Skeletal muscle cell (primary cell): ENCODE measurements at places on chromosomes 2 and 18.

DNA sequence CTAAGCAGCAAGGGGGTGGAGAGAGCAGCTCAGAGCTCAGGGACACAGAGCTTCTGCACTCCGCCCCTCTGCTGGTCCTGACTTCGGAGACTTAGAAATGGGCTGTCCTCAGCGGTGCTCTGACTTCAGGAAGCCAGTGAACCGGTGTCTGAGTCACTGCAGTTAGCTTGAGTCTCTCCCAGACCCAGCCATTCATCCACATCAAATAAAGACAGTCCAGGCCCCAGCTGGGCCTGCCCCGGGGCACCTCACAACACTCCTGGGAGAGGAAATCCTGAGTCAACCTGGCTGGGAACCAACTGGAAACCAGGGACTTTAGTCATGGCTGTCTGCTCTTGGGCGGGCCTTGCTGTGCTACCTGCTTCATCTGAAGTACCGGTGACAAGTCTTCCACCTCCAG lies 5.4 kb upstream of the ITGB6 start:
- DNase-seq = peak; percentile 81

DNA sequence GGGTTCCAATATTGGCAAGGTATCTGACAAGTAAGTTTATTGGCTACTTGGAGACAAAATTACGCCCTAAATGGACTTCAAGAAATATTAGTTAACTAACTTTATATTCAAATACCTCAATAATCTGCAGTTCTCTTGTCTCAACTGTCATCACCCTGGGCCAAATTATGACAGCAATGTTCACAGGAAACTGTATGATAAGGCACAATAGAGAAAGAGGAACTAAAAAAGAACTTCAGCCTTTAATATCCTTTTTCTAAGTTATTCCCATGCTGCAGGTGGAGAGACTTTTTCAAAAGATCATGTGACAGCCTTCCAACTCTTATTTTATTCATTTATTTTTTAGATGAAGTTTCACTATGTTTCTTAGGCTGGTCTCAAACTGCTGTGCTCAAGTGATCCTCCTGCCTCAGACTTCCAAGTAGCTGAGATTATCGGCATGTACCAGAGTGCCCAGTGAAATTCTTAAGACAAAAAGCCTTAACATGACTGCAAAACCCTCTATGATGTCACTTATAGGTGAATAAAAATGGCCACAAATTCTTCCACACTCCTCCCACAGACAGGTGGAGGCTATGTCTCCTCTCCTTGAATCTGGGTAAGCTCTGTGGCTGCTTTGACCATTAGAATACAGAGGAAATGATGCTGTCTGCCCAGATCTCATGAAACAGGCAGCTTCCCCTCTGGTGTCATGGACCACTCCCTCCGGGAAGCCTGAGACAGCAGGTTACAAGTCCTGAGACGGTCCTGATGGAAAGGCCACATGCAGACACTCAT lies 211.0 kb downstream of the TGIF1 start:
- DNase-seq = no peak

- DNase-seq = no peak
Measured at GRCh38 chr2:128454980-128455720, 136.5 kb upstream of the HS6ST1 start.

GRCh38 chr2:18722101-18722500 lies 132.7 kb upstream of the NT5C1B start:
- no peak for DNase-seq

- DNase-seq = peak; percentile 38
Measured at GRCh38 chr2:72669121-72669520, 156.7 kb downstream of the EXOC6B start.

DNA sequence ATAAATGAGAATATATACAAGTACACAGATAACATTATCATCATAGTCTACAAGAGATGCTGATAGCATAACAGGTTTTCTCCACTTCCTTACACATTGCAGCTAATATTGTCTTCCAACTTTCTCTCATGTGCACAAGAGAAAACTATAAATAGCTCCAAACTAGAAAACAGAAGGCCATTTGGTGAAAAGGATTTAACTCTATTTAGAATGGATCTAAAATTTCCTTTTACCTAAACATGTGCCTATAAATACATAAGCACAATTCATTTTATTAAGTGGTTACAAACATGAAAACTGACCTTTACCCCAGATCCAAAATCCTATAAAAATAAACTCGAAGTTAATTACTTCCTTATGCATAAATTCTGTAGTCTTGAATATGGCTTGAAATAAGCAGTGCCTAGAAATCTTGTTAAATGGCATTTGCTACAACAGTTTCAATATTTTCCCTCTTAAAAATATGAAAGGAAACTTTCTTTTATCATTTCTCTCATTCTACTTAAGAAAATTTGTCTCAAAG lies 41.6 kb downstream of the SLC25A12 start:
- no peak for DNase-seq

DNA sequence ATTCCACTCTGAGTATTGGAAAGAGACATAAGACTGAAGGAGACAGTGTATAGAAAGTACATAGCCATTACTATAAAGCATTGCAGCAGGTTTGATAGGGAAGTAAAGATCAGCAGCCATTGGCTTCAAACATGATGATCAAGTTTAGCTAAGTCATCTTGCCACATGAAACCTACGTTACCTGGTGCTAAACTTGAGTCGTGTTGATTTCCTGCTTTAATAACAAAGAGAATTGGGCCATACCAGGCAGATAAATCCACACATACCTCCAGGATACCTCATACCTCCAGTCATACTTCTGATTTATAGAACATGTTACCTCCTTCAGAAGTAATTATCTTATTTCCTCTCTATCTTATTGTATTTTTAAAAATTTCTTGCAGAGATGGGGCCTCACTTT lies 10.3 kb upstream of the KYNU start:
- DNase-seq = no peak

GRCh38 chr2:155730804-155731203 lies 601.7 kb downstream of the NR4A2 start:
- no peak for DNase-seq

- no peak for DNase-seq
Measured at GRCh38 chr2:37645836-37646235, 25.6 kb downstream of the CDC42EP3 start.

GRCh38 chr18:48125724-48126123 lies 195.3 kb upstream of the SMAD2 start:
- DNase-seq = no peak

GRCh38 chr18:48387300-48387699 lies 21.9 kb downstream of the ZBTB7C start:
- no peak for DNase-seq

GRCh38 chr2:239966853-239967552 lies 58.1 kb downstream of the NDUFA10 start:
- no peak for DNase-seq

DNA sequence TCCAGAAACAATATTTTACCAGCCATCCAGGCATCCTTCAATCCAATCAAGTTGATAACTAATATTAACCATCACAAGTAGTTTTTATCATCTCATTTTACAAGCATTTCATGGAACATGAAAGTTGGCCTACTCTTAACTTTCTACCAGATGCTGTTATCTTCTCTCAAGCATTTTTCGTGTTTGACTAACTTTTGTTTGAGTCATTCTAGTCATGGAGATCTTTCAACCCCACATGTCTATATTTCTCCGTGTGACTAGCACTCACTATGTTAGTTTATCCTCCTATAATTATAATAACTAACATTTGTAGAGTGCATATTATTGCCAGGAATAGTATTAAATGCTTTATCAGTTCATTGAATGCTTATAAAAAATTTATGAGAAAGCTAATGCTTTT lies 307.0 kb upstream of the CWC22 start:
- no peak for DNase-seq

DNA sequence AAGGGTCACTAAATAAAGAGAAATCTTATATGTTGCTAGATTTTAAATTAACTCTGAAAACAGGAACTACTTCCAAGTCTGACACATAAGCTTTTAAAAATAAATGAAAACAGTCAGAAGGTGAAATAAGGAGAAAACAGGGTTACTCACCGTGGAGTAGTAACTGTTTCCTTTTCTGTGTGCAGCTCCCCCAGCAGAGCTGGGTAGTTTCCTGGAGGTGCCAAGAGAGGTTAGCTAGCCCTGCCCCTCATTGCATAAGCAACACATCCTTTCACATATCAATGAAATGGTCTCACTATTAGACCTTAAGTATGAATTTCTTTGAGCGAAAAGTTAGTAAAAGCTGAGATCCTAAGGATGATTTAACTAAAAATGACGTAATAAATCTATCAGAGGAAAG lies 54.0 kb upstream of the GPR75 start:
- DNase-seq = peak; percentile 43

DNA sequence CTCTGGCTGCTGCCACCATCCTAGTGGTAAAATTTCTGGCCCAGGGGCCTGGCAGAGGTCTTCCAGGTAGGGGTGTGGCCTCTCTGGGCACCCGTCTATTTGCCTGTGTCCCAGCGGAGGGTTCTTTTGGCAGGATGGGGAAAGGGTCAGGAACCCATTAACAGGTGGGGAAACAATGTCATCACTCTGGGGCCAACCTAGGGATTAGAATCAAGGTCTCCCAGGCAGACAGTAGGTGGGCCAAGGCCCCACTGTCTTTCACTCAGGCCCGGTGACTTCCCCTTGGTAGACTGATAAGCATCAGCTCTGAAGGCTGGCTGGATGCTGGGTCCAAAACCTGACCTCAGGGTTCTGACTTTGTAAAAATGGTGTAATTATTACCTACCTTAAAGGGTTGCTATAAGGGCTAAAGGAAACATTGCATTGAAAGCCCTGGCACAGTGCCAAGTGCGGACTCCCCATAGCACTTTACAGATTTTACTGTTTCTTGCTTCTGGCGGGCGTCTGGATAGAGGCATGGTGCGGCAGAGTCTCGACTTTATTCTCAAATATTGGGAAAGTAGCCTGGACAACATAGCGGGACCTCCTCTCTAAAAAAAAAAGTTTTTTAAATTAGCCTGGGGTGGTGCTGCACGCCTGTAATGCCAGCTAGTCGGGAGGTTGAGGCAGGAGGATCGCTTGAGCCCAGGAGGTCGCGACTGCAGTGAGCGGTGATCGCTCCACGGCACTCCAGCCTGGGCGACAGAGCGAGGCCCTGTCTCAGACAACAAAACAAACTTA lies 2.2 kb downstream of the LBX2 start:
- no peak for DNase-seq

GRCh38 chr18:13246591-13246990 lies 28.0 kb downstream of the LDLRAD4 start:
- DNase-seq = no peak

DNA sequence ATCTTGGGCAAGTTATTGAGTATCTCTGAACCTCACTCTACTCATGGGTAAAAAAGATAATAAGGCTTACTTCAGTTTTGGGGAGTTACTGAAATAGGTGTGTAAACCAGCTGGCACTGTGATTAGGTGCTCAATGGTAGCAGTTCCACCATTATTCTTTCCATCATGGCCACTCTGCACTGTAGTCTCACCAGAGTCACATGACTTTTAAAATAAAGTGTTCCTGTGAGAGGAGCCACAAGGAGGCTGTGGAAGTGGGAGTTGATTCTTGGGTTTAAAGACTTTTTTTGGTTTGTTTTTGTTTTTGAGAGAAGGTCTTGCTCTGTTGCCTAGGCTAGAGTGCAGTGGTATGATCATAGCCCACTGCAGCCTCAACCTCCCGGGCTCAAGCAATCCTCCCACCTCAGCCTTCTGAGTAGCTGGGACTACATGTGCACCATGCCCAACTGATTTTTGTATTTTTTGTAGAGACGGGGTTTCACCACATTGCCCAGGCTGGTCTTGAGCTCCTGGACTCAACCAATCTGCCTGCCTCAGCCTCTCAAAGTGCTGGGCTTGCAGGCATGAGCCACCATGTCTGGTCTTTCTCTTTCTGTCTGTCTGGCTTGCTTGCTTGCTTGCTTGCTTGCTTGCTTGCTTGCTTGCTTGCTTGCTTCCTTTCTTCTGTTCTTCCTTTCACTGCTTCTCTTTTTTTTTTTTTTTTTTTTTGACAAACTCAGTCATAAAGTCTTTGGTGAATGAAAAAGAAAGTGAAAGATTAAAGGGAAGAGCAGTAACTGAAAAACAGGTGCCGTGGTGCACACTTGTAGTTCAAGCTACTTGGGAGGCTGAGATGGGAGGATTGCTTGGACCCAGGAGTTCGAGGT lies 21.2 kb upstream of the ACVR1 start:
- no peak for DNase-seq

DNA sequence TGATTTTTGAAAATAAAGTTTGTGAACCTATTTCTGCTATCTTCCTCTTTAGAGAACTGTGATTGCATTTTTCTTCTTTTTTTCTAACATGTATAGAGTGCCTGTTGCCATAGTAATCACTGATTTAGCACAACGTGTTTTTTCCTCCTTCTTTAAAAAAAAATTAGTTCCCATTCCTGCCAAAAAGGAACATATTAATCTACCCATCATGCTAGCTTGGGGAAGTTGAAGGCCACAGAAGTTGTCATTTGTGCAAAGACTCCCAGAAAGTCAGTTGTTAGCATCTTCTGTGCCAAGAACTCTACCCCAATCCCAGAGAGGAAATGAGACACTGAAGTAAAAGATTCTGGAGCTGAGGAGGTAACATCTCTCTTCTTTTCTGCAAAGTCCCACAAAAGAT lies 57.3 kb downstream of the SLC8A1 start:
- DNase-seq = no peak

DNA sequence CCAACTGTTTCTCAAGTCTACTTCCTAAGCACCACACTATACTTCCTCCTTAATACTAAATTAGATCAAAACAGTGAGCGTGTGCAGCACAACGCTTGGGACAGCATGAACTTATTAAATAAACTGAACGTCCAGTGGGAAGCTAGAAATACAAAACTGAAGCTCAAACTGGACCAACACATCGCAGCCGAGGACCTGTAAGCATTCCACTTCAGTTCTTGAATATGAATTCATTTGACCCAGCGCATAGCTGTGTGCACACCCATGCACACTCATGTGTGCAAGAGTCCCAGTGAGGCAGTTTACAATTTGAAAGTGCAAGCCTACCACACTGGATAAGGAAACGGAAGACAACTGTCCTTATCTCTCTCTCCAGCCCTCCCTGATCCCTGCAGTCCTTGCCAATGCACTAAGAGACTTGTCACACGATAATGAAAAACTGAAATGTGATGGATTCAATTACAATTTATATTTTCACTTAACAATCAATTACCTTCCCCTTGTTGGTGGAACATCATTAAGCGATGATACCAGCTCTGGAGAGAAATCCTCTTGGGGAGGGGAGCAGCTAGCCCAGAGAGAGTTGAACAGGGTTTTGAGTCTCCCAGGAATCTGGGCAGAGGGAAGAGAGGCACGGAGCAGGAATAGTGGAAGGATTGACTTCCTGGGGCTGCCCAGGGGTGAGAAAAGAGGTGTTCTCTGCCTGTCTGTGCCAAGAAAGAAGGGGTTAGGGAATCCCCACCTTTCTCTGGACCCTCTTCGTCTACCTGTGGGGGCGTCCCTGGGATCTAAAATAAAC lies 186.5 kb upstream of the KLHL29 start:
- no peak for DNase-seq

GRCh38 chr2:42457011-42457410 lies 36.8 kb downstream of the KCNG3 start:
- no peak for DNase-seq

DNA sequence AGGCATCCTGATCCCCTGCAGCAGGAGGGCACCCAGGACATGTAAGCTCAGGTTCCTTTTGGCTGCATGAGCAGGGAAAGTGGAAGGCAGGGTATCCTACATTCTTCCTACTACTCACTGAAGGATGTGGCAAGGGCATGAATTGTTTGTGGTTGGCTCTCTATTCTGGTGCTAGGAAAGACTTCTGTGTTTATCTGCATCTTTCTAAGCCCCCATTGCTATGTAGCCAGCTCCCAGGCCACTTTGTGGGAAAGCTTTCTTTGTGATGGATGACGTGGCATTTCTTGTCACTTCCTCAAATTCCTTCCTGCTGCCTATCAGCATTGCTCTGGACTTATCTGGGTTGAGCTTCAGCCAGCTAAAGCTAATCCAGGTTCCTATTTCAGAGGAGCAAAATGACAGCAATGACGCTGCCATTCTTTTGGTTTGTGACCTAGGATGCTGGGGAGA lies 46.2 kb downstream of the MEIS1 start:
- DNase-seq = peak; percentile 19
